Transverse colon (tissue), 4 donors: ENCODE measurements at places on chromosomes 16 and 17.
A peak's percentile ranks its signal among the peaks of the same experiment; 100 is the strongest.

DNA sequence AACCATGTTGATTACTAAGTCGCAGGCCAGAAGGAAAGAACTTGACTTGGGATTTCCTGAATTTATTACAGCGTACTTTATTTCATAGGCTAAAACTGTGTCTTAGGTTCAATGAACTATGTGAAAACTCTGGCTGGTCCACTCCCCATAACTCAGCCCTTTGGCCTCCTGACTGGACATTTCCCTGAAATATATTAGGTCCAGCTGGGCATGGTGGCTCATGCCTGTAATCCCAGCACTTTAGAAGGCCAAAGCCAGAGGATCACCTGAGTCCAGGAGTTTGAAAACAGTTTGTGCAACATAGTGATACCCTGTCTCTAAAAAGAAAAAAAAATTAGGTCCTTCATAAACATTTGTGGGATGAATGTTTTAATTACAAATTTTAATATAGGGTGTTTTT, 97.0 kb downstream of the CYLD start:
- no peak for DNase-seq

DNA sequence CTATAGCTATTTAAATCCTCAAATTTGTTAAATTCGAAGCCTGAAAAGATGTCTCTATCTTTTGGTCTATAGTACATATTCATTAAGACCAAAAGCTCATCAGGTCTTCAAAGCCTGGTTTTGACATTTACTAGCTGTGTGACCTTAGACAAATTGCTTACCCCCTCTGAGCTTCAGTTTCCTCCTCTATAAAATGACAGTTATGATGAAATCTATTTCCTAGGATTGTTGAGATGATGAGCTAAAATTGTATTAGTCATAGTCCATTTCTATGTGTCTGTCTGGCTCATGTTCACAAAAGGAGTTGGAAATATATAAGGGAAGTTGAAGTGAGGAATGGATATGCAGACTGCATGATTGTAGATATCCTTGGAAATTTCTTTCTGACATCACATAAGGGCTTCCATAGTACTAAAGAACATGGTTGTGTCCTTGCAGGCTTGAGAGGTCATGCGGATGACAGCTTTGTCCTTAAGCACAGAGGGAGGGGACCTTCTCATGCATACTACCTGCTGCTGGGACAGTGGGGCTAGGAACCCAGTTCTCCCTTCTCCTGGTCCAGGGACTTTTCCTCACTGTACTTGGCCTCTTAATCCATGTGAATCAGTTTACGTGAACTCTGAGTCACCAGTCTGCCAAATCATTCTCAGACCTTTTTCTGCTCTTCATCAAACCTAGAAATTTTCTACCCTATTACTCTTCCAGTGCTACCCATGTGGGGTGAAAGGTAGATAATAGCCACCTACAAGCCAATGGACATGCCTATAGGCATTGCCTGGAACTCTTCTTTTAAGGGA, 487.5 kb upstream of the SALL1 start:
- no peak for DNase-seq

DNA sequence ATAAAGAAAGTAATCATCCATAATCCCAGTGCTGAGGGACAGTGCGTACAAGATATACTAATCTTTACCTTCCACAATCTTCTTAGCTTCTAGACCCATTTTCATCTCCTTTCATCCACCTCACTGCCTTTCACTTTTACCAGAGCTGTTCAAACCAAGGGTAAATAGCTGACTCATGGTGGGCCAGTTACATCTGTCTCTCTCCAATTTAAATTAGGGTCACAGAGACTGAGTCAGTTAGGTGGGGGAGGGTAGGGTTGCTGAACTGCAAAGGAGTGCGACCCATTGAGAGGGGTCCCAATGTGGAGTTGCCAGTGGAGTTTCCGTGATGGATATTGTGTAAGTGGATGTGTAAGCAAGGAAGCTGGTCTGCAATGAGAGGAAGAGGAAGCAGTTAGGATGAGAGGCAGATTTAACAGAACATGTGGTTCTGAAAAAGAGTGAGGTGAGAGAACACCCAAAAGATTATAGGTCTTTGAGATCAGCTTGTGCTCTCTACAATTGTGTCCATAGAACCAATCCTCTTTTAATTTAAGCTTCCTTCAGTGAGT, 83.5 kb downstream of the GP2 start:
- DNase-seq, result no peak

DNA sequence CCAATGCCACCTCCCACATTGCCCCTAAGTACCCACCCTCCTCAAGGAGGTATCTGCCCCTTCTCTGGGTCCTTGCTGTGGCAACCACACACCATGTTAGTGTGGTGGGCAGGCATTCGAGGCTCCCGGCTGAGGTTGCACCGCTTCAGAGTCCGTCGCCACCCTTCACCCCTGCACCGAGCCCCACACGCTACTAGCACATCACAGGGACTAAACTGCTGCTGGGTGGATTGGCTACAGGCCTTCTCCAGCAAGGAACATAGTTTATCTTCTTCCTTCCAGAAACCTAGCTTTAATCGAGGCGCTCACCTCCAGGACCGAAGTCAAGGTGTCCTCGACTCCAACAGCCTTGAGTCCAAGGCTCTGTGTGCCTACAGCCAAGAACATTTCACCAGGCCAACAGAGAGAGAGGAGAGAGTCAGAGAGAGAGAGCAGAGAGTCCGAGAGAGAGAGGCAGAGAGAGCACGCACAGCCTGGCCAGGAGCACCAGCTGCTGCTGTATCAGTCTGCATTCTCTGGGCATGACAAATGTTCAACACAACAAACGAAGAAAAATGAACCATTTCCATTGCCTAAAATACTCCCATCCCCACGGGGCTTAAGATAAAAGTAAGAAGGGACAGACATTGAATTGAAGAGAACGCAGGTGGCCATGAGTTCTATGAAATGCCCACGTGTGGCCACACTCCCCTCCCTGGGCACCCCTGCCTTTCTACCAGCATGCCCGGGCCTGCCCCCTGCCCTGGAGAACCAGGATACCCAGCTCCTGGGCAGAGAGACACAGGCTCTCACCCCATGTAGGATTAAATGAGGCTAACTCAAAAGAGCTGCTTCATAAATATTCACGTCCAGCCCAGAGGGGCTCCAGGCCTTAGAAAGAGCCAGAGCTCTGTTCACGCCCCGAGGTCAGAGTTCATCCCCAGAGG, 94.9 kb downstream of the RBFOX3 start:
- DNase-seq, result no peak

- DNase-seq, result peak; percentile 26
These were observed 39.1 kb downstream of the CDRT15 start for GRCh38 chr17:14197586-14197985.

- DNase-seq, result no peak
These were observed 157.9 kb downstream of the PITPNC1 start for GRCh38 chr17:67534941-67535340.

- no peak for DNase-seq
These were observed 146.0 kb upstream of the RCVRN start for GRCh38 chr17:10051112-10051511.

- DNase-seq, result no peak
These were observed 237.5 kb upstream of the PMFBP1 start for GRCh38 chr16:72409423-72409822.

DNA sequence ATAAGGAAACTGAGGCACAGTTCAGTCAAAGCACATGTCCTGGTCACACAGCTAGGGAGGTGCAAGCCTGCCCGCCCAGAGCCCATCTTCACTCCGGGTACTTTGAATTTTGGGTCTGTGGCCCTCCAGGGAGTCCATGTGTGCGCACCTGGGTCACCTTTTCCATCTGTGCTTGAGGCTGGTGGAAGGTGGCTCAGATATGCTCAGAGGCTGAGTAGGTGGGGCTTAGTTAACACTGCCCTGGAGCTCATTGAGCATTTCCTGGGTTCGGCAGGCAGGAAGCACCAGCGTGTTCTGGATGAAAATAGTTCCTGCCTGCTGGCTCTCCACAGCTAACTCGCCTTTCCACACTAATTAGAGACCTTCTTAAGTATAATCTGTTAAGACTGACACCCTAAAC, 19.2 kb downstream of the FAM234A start:
- DNase-seq, result peak; percentile 43

- DNase-seq, result peak; percentile 32
These were observed 18.8 kb upstream of the ASGR2 start for GRCh38 chr17:7133424-7133823.

- no peak for DNase-seq
These were observed 621 bp downstream of the SDR42E1 start for GRCh38 chr16:82010649-82011048.

GRCh38 chr16:10558305-10558704, 22.1 kb downstream of the EMP2 start:
- DNase-seq, result no peak

GRCh38 chr16:82033683-82034300, 1.3 kb upstream of the HSD17B2 start:
- peak; percentile 53 for DNase-seq

DNA sequence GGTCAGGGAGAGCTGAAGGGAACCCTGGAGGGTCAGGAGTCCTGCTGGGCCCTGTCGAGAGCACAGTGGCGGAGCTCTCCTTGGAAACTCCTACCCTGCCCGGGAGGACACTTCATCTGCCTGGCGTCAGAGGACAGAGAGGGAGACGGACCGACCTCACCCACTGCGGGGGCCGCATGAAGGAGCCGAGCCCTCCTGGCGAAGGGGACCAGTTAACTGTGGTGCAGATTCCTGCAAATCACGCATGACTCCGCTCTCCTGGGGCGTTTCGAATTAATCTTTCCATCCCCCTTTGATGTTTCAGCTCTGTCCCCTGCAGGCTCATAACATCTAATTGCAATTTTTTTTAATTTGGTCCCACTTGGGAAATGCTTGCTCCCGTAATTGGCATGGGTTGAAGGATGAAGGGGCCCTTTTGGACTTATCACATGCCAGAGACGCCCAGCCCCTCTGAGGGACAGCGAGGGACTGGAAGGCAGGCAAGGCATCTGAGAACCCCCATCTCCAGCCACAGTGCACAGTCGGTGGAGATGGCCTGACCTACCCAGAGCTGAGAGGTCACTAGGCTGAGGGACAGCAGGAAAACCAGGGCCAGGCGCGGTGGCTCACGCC, 26.5 kb downstream of the RPH3AL start:
- DNase-seq, result no peak

DNA sequence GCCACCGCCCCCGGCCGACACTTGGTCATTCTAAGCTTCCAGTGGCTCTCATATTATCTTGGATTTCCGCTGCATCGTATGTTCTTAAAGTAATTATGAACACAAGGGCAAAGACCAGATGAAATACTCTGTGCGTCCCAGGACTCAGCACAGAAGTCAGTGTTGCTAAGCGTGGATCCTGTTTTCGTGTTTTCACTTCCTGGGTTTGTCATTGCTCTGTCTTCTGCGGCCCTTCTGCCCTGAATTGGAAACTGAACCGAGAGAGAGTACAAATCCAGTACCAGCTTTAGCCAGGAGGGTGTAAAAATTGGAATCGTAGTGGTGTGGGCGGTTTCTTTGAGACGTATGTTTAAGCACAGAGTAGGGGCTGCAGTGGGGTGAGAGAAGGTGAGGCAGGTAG, 32.7 kb downstream of the DBNDD1 start:
- no peak for DNase-seq

- DNase-seq, result no peak
These were observed 716 bp upstream of the HIC1 start for GRCh38 chr17:2054262-2054511.

DNA sequence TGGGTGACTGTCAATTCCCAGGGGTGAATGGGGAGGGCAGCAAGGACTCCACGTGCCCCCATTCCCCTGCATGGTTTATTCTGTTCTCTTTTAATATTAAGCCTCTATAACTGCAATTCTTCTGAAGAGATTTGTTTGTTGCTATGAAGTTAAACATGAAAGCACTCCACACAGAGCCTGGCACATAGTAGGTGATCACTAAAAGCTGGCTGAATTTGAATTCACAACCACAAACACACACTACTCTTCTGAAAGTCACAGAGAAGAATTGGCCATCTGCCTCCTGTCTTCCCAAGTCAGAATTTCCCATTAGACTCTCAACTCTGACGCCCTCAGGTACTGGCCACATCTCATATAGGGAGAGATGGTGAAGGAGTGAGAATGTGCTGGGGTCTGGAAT, 55.5 kb downstream of the COG7 start:
- DNase-seq, result no peak

DNA sequence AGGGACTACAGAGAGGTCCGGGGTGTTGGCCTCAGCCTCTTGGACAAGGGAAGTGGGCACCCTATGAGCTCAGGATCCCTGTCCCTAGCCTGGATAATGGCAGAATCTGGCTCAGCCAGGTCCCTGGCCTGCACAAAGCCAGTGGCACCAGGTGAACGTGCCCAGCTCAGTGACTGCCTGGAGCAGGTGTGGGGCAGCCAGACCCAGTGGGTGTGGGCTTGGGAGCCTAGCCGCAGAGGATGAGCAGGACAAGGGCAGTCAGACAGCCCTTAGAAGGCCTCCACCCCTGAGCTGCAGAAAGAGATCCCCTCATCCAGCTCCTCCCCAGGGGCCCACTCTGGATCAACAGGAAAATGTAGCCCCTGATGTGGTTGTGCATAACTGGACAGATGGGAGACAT, 585.3 kb downstream of the KCNJ18 start:
- DNase-seq, result no peak

DNA sequence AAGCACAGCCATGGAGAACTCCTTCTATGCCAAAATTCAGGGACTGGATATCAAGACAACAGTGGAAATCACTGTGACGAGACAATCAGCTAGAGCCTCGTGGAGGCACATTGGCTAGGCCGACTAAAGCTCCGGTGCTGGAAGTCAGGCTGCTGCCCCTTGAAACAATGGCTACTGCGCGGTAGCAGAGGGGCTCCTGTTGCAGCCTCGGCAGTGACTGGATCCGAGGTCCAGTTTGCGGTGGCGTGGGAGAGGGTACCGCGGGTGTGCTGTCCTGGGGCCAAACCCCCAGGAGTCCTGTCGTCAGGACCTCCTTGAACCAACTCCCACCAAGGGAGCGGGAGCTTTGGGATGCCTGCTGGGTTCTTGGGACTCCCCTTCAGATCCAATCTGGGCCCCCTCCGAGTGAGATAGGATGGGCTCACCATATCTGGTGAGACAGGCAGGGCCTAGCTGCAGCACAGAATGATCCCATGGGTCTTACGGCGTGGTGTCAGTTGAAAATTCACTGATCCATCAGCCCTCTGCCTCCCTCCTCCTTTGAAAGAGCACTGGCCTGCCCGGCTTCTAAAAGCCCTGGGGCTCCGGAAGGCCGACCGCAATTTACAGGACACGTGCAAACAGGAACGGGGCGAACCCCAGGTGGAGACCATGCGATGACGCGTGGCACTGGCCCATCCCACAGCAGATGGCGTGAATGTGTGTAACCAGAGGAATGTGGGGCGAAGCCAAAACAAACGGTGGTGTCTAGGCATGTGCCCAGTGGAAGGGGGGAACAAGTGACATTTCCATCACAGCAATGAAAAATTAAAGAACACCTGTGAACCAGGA, 15.8 kb upstream of the KCNJ18 start:
- DNase-seq, result no peak

GRCh38 chr17:19805006-19805405, 56.9 kb upstream of the ALDH3A1 start:
- no peak for DNase-seq

GRCh38 chr17:19335951-19336631, 26.4 kb downstream of the B9D1 start:
- no peak for DNase-seq
